ENCODE measurements at places on chromosomes 4 and X.

GRCh38 chr4:145635630-145636029, 16.4 kb downstream of the MMAA start:
- DNase-seq, result no peak

GRCh38 chr4:96526625-96527024, 686.7 kb downstream of the PDHA2 start:
- no peak for DNase-seq

DNA sequence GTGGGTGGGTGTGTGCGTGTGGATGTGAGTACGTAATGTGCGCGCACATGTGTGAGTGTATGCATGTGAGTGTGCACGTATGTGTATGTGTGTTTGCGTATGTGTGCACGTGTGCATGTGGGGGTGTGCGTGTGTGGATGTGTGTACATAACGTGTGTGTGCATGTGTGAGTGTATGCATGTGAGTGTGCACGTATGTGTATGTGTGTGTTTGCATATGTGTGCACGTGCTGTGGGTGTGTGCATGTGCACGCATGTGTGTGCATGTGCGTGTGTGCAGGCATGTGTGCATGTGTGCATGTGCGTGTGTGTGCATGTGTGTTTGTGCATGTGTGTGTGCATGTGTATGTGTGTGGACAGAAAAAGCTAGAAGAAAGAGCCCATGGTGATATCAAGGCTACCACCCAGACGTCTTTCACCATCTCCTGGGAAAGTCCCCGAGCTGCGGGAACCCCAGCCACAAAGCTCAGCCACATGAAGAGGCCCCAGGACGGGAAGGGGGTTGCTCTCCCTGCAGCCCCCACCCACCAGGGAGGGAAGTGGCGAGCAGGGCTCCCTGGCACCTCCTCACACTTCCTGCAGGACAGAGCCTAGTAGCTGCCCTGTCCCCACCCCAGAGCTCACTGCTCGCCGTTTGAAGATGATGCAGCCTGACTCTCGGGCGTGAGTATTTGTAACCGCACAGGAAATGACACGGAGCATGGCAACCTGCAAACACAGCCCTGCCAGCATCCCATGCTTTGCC, 108.3 kb downstream of the DCTD start:
- DNase-seq, result peak; percentile 19

DNA sequence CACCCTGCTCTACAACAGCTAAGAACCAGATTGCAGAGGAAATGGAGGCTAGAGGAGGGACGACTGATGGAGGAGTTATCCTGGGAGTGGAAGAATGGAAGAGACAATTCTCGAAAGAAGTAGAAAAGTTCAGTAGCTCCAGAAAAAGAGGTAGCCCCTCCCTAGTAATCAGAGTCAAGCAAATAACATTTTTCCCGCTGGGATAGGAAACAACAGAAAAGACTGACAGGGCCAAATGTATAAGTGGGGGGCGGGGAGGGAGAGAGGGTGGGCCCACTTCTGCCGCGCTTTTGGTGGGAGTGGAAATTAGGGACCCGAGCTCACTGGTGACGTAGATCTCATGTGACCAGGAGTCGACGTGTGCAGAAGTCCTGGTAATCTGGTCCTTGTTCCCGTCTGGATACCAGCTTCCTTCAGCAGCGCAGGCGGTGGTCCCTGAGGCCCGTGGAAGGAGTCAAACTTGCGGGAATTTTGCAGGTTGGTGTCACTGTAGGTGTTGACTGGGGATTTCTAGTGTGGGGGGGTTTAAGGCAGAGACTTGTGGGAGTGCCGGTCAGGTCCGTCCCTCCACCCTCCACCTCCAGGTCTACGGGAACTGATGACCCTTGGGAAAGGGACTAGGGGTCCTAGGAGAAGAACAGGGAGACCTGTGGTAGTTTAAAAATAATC, at the start of gene TCEAL9:
TCEAL9 (plus strand) TSS at position 377 of the 669 bp plus-strand sequence. CDS start 1,179 bp downstream, outside the sequence.
- no peak for DNase-seq

- DNase-seq, result no peak
These were observed 34.7 kb upstream of the PLAC1 start for GRCh38 chrX:134692990-134693389.

DNA sequence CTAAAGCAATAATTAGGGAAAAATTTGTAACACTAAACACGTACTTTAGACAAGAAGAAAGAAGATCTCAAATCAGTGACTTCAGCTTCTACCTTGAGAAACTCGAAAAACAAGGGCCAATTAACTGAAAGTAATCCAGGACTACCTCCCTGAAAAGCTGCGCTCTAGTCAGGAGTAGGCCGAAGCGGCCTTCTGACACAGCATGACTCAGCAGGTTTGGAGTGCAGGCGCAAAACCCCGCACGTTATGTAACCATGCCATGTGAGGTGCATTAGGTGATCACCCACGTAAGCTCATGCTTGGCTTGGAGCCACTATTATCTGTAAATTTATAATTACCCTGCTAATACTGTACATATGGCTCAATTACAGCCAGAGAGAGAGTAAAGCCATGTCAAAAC, 52.8 kb upstream of the CCDC149 start:
- DNase-seq, result no peak

- DNase-seq, result no peak
These were observed 332.4 kb upstream of the MAGEB18 start for GRCh38 chrX:25805744-25806143.

DNA sequence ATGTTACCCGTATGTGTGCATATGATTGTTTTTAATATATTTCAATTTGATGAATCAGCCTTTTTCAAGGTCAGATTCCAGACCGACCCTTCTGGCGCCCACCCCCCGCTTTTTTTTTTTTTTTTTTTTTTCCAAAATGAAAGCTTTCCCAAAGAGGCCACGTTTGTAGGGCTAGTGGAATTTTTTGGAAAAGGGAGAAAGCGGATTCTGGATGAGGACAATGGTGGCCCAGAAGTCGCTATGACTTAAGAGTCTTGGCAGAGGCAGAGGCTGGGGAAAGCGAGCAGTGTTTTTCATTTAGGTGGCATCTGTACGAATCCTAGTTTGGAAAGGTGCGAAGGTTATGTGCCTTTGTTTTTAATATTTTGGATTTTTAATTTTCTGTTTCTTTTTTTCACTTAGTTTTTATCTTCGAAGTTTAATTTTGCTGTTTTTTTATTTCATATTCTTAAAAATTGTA, 14.6 kb downstream of the NDUFB11 start:
- no peak for DNase-seq

- no peak for DNase-seq
These were observed 396.5 kb downstream of the PRDM5 start for GRCh38 chr4:120526033-120526432.

GRCh38 chr4:5399790-5400421, 308.5 kb downstream of the EVC2 start:
- DNase-seq, result no peak

DNA sequence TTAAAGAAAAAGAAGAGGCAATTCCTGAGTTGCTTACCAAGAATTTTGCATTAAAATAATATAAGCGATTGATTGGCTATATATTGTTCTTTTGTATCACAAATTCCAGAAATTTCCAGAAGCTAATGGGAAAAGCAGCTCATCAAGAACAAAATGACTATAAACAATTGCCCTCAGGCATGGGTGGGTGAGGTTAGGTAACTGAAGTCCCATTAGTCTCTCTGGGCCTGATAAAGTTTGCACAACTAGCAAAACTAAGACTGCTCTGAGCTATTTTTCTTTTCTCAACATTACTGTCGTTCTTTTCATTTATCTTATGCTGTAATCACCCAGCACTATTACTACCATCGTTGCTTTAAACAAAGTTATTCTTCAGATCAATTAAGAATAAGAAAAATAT, 19.2 kb upstream of the BLTP1 start:
- DNase-seq, result no peak

DNA sequence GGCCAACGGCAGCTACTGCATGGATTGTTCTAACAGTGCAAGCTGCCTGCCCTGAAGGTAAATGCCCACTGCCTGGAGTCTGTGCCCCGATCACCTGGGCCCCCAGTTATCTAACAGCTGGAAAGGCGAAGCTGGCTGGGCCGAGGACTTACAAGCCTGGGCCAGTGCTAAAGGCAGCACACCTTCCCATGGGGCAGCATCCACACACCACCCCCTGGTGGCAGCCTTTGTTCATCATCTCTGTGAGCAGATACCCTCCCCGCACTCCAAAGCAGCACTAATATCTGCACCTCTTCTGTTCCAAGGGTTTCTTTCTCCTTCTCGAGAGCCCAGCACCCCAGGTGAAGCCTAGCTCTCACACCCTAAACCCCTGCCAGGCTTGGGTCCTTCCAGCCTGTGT, 7.6 kb downstream of the SLC2A9 start:
- DNase-seq, result no peak

- DNase-seq, result no peak
These were observed 57.1 kb downstream of the NIPAL1 start for GRCh38 chr4:48073567-48074103.

DNA sequence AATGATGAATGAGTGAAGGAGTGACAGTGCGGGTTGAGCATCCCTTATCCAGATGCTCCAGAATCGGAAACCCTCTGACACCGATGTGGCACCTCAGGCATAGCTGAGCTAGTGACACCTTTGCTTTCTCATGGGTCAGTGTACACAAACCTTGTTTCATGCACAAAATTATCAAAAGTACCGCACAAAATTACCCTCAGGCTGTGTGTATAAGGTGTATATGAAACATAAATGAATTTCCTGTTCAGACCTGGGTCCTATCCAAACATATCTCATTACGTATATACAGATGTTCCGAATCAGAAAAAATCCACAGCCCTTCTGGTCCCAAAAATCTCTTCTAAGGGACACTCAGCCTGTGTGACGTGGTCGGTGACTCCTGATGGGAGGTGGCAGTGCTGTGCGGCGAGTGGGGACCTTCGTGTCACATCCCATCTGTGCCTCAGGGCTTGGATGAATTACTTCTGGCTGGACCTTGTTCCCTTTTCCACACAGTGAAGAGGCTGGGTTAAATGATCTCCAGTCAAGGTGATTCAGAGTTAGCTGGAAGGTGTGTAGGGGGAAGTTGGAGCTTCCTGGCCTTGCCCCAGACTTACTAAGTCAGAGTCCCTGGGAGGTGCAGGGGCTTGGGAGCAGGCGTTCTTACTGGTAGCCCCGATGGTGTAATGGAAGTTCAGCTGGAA, 18.8 kb downstream of the RGS12 start:
- DNase-seq, result no peak

GRCh38 chr4:113563691-113564378, 197.7 kb downstream of the CAMK2D start:
- no peak for DNase-seq

GRCh38 chr4:2277956-2278355, 16.0 kb upstream of the MXD4 start:
- no peak for DNase-seq

DNA sequence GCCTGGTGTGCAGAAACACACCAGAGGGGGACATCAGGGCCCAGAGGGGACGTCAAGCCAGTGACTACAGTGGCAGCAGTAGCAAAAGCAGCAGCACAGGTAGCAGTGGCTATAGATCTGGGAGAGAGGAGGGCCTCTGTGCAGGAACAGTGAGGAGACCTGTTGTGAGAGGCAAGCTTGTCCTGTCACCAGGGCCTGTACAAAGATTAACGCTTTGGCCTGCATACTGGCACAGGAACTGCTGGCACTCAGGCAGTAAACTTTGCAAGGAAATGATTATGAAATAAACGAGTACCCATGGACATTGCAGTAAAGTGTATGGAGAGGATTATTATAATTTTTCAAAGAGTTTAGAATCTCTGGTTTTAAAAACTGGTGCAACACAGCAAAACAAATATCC, 5.5 kb upstream of the PHF8 start:
- DNase-seq, result no peak

- DNase-seq, result no peak
These were observed 24.0 kb upstream of the XIAP start for GRCh38 chrX:123835661-123836371.

GRCh38 chr4:113760094-113760794, 1.3 kb downstream of the CAMK2D start:
- DNase-seq, result peak; percentile 33

DNA sequence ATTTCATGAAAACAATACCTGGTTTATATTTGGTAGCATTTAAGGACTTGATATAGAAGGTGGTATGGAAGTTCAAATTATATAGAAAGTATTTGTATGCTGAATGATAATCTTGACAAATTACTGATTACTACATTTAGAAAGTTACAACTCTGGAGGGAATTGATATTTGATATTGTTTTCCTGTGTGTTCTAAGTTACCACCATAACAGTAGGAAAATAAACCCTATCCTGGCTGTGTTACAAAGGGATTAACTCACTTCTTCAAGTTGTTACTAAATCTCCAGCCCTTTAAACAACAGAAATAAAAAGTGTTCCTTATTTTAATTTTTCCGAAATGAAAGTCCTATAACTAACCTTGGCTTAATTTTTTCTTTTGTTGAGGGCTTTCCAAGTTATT, 36.6 kb downstream of the FHL1 start:
- no peak for DNase-seq

- peak; percentile 32 for DNase-seq
These were observed 785 bp upstream of the EFNB1 start for GRCh38 chrX:68827848-68828624.

DNA sequence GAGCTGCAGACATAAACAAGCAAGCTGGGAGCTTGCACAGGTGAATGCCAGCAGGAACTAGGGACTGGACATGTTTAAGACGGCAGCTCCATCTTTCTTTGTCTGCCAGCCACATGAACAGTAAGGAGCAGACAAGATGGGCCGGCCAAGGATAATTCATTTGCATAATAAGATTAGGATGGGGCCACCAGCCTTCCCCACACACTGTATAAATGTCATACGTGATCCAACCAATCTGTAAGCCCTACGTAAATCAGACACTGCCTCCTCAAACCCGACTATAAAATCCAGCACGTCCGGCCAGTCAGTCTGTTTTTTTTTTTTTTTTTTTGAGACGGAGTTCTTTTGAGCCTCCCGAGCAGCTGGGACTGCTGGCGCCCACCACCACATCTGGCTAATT, 75.6 kb upstream of the BOD1L1 start:
- no peak for DNase-seq

DNA sequence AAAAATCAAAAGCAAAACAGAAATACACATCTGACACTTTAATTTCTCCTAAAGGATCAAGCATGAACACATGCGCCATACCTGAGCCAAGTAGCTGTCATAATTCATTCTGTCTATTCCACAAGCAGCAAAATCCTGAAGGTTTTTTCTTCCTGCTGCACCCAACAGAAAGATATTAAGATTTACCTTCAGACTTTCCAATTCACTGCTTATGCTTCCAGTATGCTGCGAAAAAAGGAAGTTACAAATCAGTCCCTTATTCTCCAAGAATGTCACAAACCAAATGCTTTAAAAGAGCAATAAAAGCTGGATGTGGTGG, 29.2 kb upstream of the FGFBP2 start:
- no peak for DNase-seq

- DNase-seq, result no peak
These were observed 129.9 kb upstream of the ADGRL3 start for GRCh38 chr4:61070269-61070668.

- no peak for DNase-seq
These were observed 57.3 kb downstream of the GSTCD start for GRCh38 chr4:105765690-105766407.

DNA sequence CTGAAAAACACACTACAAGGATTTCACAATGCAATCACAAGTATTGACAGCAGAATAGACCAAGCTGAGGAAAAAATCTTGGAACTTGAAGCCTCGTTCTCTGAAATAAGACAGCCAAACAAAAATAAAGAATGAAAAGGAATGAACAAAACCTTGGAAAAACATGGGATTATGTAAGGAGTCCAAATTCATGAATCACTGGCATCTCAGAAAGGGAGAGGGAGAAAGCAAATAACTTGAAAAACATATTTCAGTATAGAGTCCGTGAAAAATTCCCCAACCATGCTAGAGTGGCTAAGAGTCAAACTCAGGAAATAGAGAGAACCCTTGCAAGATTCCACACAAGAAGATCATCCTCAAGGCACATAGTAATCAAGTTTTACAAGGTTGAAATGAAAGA, 178.5 kb upstream of the CTSO start:
- no peak for DNase-seq

- DNase-seq, result no peak
These were observed 1392.7 kb downstream of the PCDH7 start for GRCh38 chr4:32112891-32113290.
